ENCODE measurements at places on chromosomes 3 and 15.

- no peak for DNase-seq
Observed at GRCh38 chr3:71651625-71652024, 68.1 kb upstream of the FOXP1 start.

DNA sequence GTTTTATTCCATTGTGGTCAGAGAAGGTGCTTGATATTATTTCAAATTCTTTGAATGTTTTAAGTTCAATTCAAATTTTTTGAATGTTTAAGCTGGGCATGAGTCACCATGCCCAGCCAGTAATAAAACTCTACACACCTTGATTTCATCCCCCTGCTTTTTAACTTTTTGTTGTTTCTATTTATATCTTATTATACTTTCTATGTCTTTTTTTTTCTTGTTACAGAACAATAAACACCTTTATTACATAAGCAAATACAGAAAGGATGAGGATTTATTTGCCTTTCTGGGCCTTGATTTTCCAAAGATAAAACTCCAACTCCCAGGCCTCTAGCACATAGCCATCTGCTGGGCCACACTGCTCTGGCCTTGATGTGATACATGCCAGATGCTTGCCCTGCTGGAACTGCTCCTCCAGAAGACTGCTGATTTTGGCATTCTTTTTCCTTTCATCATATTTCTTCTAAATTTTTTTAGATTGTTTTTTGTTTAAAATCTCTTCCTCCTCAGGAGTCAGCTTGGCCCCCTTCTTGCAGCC lies 14.0 kb downstream of the DNAH12 start:
- no peak for DNase-seq

- no peak for DNase-seq
Observed at GRCh38 chr3:172581757-172582166, 58.5 kb upstream of the TNFSF10 start.

- DNase-seq: peak; percentile 56
Observed at GRCh38 chr15:45637552-45638033, 2.8 kb downstream of the SQOR start.

- DNase-seq: no peak
Observed at GRCh38 chr3:177263615-177264368, 66.5 kb upstream of the TBL1XR1 start.

- DNase-seq: no peak
Observed at GRCh38 chr3:150306906-150307305, 101.2 kb upstream of the TSC22D2 start.

GRCh38 chr15:34942363-34942762 lies 27.2 kb downstream of the AQR start:
- no peak for DNase-seq

GRCh38 chr3:190197346-190197763 lies 76.7 kb upstream of the P3H2 start:
- no peak for DNase-seq

DNA sequence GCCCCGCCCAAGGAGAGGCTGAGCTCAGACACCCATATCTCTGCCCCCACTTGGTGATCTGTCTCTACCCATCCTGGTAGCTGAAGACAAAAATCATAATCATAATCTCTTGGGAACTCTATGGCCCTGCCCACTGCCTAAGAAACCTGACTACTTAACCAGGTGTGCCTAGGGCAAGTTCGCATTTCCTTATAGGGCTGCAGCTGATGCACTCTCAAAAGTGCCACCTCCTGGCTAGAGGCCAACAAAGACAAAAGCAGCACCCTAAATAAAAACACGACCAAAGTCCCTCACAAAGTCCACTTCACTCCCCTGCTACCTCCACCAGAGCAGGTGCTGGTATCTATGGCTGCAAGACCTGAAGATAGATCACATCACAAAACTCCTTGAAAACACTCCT lies 250.4 kb upstream of the SLITRK3 start:
- DNase-seq: no peak

DNA sequence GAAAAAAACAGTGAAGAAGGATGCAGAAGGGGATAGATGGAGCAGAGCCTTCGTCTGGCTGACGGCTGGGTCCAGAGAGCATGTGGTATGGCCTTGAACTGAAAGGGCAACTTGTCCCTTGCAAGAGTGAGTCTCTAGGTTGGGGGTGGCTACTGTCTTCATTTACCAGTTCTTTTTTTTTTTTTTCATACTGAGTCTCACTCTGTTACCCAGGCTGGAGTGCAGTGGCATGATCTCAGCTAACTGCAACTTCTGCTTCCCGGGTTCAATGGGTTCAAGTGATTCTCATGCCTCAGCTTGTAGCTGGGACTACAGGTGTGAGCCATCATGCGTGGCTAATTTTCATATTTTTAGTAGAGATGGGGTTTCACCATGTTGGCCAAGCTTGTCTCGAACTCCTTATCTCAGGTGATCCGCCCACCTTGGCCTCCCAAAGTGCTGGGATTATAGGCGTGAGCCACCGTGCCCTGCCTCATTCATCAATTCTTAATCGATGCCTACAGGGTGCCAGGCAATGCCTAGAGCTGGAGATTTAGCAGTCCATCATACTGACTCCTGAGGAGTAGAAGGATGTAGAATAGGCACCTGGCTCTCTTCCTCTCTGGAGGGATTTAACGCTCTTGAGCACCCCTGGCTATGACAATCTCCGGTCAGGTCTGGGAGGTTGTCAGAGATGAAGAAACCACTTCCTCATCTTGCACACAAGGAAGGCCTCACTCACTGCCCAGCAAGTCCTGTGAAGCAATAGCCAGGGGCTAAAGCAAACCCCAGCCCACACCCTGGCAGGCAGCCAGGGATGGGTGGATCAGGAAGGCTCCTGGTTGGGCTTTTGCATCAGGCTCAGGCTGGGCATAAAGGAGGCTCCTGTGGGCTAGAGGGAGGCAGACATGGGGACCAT lies at the start of gene CAMP:
Gene CAMP, plus strand, starts transcription at position 880 of the 898 bp plus-strand sequence. Its CDS starts 17 bp downstream, at position 897.
- no peak for DNase-seq

DNA sequence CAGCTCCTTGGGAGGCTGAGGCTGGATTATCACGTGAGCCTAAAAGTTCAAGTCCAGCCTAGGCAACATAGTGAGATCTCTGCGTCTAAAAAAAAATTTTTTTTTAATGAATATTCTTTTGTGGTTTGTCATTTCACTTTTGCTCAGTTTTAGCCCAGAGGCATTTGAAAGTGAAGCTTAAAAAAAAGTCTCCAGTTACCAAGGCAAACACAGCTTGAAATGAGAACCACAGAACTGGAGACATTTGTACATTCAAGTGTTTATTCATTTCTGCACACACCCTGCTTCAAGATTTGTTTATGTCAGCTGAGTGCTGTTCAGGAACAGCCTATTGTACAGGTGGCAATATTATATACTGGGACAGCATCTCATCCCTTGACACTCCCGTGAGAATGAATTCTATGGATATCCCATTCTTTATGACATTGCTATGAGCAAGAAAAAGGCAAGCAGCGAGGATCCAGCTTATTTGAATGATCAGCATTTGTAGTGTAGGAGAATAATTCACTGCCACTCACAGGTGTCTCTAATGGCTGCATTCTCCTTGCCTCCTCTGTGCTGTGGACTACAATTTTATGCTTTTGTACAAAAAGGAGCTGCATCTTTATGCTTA lies 444.8 kb upstream of the GRM7 start:
- DNase-seq: no peak

- DNase-seq: no peak
Observed at GRCh38 chr3:196292286-196292923, 4.9 kb upstream of the PCYT1A start.

DNA sequence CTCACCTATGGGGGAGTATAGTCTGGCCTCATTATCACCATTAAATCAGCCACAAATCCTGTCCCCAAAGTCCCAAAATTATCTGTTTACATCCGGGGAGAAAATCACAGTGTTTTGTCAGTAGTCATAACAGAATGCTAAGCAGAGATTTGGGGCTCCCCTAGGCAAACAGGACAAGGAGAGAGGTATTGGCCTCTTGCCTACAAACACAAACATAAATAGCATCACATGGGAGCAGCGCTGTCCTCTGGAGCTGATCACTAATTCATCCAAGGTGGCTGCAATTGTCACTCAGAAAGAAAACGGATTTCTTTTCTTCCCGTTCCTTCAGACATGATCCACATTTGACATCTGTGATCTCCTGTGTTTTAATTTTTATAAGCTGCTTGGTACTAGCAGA lies 1028.1 kb downstream of the NTRK3 start:
- no peak for DNase-seq

DNA sequence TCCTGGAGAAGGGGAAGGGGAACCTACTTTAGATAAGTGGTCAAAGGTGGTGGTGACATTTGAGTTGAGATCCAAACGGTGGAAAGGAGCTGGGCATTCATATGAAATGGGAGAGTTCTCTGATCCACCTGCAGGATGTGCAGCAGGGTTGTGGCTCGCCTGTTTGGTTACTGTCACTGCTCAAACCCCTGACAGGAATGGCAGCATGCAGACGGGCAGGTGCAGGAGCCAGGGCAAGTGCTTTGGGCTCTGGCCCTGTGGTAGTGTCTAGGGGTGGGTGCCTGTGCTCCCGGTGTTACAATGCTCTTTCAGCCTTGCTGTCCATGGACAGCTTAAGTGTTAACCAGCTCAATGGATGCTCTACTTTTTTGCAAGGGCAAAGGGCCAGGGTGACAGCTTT lies 18.5 kb downstream of the PAQR9 start:
- DNase-seq: no peak

GRCh38 chr3:65963787-65964677 lies 74.7 kb downstream of the MAGI1 start:
- no peak for DNase-seq

GRCh38 chr15:27587810-27588209 lies 511.3 kb downstream of the OCA2 start:
- DNase-seq: no peak

DNA sequence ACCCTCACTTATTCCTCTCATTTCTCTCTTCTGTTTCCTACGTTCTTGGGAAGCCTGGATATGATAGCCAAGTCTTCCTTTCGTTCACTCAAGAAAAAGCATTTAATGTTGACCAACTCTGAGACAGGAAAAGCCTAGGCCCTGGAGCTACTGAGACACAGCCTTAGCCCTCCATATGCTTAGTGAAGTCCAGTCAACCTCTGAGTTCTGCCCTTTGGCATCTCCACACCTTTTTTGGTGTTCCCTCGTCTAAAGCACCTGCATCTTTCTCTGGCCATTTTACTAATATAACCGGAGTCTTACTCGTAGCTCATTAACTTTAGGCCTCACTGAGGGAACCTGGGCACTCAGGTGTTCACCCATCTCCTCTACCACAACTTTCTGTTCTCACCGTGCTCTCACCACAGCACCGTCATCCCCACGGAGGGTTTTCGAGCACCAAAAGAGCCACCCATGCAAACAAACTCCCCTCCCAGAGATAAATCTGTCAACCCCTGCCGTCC lies 632 bp downstream of the MTHFS start:
- no peak for DNase-seq

DNA sequence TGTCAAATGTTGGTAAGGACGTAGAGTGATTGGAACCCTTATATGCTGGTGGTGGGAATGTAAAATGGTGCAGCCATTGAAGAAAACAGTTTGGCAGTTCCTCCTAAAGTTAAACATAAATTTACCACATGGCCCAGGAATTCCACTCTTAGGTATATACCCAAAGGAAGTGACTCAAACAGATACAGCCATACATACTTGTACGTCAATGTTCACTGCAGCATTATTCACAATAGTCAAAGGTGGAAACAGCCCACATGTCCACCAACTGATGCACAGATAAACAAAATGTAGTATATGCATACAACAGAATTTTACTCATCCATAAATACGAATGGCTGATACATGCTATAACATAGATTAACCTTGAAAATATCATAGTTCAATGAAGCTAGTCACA lies 13.2 kb downstream of the CLASP2 start:
- no peak for DNase-seq

- DNase-seq: no peak
Observed at GRCh38 chr3:149603126-149604074, 54.4 kb downstream of the WWTR1 start.

GRCh38 chr3:47685037-47685436 lies 96.7 kb downstream of the SMARCC1 start:
- DNase-seq: no peak

GRCh38 chr3:42752441-42752840 lies 20.6 kb downstream of the CCDC13 start:
- no peak for DNase-seq

DNA sequence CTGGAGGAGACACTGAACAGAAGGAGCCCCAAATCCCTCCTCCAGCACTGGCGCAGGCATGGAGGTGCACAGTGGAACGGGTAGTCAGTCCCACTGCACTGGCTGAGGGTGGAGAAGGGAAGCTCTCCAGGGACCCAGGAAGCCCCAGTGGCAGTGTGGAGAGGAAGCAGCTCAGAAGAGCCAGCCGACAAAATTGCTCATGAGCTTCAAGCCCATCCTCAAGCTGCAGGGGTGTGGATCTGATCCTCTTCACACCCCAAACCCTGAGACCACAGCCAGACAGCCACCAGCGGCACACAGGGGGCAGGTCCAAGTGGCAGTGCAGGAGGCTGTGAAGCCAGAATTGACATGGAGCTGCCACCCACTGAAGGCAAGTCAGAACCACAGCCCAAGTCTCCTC lies 32.1 kb downstream of the CYFIP1 start:
- DNase-seq: no peak

DNA sequence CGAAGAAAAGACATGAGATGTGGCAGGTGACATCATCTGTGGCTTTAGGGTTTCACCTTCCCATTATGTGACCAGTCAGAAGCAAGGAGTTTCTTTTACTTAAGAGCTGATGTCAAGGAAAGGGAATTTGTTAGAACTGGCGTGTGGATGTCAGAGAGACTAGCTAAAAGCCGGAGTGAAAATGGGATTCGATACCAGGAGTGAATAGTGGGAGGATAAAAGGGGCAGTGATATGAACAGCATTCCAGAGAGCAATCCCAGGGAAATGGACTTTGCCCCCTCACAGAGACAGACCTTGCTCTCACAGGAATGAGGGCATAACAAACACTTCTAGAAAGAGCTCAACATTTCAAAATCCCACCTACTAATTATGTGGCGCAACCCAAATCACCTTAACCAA lies 5.9 kb upstream of the FMN1 start:
- no peak for DNase-seq

- DNase-seq: no peak
Observed at GRCh38 chr3:152296971-152297370, 28.2 kb downstream of the MBNL1 start.

GRCh38 chr3:31917303-31918005 lies 63.6 kb downstream of the OSBPL10 start:
- no peak for DNase-seq

DNA sequence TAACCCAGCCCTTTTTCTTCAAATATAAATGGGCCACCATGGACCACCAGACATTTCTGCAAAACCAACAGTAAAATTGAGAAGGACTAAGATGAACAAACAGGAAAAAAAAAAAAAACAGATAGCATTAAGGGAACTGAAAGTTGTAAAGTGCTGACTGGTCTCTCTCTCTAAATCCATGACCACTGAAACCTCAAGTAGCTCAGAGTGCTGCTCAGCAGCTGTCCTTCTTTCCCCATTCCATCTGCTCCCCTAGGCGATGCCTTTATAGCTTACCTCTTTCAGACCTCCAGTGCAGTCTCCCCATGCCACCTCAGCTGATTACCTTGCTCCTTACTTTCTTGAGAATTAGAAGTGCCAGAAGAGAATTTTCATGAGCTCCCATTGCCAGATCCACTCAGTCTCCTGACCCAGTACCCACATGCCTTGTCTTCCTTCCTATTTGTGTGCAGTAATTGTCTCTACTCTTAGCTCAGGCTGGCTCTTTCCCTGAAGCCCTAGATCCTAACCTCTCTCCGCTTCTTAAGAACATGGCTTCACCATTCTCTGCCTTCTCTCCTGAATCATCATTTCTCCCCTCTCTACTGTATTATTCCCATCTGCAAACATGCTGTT lies 23.9 kb upstream of the XIRP1 start:
- no peak for DNase-seq
